Astrocyte of the cerebellum (primary cell): ENCODE measurements at places on chromosomes 11 and 22.

GRCh38 chr11:110786226-110786902 is 74.1 kb upstream of the ARHGAP20 start:
- no peak for DNase-seq

DNA sequence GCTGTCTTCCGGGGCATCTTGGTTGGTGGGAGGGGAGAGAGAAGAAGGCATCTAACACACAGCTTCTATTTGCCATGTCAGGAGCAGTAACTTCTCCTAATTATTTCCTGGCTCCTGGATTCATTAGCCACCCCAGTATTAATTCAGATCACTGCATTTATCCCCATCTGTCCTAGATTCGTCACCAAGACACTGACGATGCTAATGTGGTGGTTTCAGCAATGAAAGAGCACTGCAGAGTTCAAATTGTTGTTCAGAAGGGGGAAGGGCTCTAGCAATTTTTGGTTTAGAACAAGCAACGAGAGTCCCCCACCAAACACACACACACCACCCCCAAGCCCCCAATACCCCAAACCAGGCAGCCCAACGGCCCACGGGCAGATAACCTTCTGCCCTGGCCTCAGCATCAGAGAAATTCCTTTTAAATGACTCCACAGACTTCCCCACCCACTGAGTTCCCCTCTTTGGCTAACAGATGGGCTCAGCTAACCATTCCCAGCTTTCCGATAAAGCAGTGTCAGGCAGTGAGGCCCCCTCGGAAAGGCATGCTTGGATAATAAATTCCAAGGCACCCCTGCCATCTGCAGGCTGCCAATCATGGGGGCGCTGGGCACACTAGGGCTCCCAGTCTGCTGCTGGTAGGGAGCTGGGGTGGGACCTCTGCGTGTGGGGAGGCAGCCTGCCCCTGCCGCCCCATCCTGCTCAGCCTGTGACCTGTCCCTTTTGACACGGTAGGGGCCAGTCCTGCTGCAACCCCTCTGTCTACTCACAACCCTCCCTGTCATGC is 453.5 kb downstream of the MIAT start:
- DNase-seq: no peak

GRCh38 chr11:110022548-110022947 is 70.6 kb upstream of the ZC3H12C start:
- no peak for DNase-seq

GRCh38 chr11:8095806-8096522 is 15.0 kb downstream of the TUB start:
- DNase-seq: no peak

DNA sequence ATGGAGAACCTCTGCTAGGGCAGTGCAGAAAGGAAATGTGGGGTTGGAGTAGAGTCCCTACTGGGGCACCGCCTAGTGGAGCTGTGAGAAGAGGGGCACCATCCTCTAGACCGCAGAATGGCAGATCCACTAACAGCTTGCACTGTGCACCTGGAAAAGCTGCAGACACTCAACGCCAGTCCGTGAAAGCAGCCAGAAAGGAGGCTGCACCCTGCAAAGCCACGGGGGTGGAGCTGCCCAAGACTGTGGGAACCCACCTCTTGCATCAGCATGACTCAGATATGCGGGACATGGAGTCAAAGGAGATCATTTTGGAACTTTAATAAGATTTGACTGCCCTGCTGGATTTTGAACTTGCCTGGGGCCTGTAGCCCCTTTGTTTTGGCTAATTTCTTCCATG is 8.7 kb downstream of the TSKU start:
- DNase-seq: no peak

GRCh38 chr22:44245438-44245837 is 64.7 kb downstream of the PARVG start:
- DNase-seq: no peak

DNA sequence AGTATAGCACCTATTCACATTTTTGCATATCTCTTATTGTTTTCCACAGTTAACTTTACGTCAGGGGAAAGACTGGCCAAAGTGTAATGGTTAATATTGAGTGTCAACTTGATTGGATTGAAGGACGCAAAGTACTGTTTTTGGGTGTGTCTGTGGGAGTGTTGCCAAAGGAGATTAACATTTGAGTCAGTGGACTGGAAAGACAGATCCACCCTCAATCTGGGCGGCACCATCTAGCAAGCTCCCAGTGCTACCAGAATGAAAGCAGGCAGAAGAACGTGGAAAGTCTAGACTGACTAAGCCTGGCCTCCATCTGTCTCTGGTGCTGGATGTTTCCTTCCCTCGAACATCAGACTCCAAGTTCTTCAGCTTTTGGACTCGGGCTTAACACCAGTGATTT is 1900.7 kb upstream of the RAG2 start:
- DNase-seq: no peak

GRCh38 chr11:126163074-126163700 is 48.3 kb downstream of the RPUSD4 start:
- DNase-seq: no peak

GRCh38 chr22:20437613-20438426 is at the start of gene SCARF2:
SCARF2 (minus strand) TSS chr22:20437825; CDS start chr22:20437754, 71 bp downstream.
- peak; percentile 56 for DNase-seq

GRCh38 chr22:32606181-32606580 is 131.6 kb downstream of the FBXO7 start:
- no peak for DNase-seq

- no peak for DNase-seq
Observed at GRCh38 chr11:61776561-61777075, 15.8 kb downstream of the TMEM258 start.

GRCh38 chr11:68977781-68978625 is 2.8 kb downstream of the MRGPRD start:
- DNase-seq: no peak

DNA sequence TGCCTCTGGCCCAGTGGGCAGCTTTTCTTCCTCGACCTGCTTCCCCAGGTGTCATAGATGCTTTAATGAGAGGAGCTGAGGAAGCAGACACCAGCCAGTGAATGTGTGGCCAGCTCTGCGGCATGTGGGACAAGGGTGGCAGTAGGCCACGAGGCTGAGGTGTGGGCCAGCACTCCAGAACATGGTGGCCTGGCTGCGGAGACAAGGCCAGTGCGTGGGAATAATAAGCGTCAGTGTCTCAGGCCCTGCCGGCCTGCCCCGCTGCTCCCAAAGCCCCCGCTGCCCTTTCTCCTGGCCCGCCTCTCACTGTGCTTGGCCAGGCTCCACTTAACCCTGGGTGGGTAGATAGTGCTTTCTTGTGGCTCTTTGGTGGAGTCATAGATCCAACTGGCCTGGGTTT is 2.1 kb downstream of the MAPK8IP1 start:
- no peak for DNase-seq

GRCh38 chr11:110428040-110428439 is 1.7 kb upstream of the FDX1 start:
- DNase-seq: no peak

DNA sequence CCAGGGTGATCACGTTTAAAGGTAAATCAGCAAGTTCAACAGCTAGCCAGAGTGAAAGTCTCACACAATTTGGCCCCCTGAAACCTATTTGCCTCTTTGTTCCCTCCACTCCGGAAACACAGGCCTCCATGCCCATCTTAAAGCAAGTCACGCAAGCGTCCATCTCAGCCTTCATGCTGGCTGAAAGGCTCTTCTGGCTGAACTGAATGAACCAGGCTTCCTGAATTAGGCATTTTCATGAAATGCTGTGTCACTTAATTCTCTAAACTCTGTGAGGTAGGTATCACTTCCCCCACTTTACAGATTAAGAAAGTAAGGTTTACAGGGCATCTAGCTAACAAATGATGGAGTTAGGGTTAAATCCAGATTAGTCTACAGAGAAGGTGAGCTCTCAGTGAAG is 1.4 kb downstream of the SLC25A17 start:
- DNase-seq: no peak

DNA sequence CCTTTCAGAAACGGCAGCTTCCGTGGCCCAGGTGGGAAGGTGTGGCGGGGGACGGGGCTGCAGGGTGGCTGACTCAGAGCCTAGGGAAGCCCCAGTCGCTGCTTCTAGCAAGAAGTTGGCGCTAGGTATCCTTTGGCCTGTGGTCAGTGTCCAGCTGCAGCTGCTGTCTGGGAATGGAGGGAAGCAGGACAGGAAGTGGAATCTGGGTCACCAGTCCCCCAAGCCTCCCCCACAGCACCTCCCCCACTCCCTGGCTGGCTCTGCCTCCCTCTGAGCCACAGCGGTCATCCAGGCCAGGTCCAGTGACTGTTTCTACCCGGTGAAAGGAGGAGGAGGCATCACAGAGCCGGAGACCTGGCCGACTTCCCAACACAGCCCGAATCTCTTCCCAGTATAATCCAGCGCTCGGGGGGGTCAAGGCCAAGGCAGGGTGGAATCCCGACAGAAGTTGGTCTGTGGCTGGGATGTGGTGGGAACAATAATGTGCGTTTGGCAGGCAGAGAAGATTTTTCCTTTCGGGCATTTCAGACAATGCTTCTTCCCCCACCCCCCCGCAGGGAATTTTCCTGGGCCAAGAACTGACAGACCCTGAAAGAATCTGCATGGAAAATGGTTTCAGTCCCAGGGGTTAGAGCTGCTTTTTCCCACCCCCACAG is 45.1 kb downstream of the C11orf96 start:
- peak; percentile 96 for DNase-seq

GRCh38 chr11:19903620-19904069 is 191.0 kb downstream of the NAV2 start:
- DNase-seq: peak; percentile 74

GRCh38 chr11:117600234-117600783 is 196.7 kb downstream of the DSCAML1 start:
- DNase-seq: no peak

DNA sequence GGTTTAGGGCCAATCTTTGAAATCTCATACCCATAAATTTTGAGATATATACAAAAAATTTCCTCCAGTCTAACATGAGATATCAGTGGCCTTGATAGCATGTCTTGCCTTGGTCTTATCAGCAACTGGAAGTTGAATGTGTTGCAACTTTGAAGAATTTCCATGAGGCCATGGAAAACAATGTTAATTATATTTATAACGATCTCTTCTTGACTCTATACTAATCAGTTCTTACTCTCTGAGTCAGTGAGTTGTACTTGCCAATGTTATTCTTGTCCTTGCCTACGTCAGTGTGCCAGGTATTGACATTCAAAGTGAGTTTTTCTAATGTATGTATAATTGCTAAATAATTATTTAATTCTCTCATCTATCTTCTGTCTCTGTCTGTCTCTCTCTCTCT is 535.1 kb downstream of the KCNA4 start:
- DNase-seq: no peak

DNA sequence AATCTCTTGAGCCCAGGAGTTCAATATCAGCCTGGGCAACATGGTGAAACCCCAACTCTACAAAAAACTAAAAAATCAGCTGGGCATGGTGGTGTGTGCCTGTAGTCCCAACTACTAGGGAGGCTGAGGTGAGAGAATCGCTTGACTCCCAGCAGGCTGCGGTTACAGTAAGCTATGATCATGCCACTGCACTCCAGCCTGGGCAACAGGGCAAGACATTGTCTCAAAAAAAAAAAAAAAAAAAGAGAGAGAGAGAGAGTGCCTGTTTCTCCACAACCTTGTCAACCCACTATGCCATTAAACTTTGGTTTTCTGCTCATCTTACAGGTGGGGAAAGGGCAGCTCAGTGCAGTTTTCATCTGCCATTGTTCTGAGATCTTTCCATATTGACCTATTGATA is 5.1 kb downstream of the FOLR3 start:
- no peak for DNase-seq
